ENCODE measurements at places on chromosomes 5 and 9.

GRCh38 chr5:24539613-24540012 is 105.2 kb downstream of the CDH10 start:
- DNase-seq, result peak; percentile 20

DNA sequence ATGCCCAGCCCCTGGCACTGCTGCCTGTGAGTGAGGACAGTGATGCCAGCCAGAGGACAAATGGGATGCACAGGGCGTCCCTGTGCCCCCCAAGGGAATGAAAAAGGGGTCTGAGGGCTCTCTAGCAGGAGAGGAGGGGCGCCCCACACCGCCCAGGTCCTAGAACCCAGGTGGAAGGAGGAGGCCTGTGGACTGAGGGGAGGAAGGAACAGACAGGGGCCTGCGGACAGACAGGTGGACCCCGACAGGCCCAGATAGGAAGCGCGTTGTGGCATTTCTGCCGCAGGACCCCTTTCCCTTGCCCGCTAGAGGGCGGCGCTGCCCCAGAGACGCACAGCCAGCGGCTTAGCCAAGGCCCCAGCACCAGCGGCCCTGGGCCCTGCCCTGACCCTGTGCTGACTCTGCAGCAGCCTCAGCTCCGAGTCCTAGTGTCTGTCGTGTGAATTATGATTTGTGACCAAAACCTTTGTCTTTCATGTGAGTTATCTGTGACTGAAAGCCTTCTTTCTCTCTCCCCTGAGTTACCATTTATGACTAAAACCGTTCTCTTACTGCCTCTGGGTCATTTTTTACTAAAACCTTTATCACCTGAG is 30.7 kb downstream of the TRIP13 start:
- DNase-seq, result no peak

DNA sequence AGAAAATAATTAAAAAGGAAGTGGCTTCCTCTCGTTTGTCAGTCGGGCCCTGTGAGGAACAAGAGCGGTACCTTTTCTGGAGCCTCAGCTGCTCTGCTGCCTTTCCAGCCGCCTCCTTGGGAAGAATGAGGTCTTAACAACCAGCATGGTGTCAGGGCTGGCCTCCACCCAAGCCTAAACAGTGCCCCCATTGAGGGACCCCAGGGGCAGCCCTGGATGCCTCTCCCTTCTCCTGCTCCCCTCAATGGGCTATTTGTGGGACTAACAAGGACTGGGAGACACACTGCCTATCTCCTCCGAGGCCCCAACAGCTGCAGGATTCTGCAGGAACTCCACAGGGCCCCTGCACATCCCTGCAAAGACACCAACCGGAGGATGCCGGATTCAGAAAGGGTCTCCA is 155.4 kb upstream of the MAP3K1 start:
- no peak for DNase-seq

- no peak for DNase-seq
Measured at GRCh38 chr5:15004506-15004905, 132.9 kb upstream of the ANKH start.

DNA sequence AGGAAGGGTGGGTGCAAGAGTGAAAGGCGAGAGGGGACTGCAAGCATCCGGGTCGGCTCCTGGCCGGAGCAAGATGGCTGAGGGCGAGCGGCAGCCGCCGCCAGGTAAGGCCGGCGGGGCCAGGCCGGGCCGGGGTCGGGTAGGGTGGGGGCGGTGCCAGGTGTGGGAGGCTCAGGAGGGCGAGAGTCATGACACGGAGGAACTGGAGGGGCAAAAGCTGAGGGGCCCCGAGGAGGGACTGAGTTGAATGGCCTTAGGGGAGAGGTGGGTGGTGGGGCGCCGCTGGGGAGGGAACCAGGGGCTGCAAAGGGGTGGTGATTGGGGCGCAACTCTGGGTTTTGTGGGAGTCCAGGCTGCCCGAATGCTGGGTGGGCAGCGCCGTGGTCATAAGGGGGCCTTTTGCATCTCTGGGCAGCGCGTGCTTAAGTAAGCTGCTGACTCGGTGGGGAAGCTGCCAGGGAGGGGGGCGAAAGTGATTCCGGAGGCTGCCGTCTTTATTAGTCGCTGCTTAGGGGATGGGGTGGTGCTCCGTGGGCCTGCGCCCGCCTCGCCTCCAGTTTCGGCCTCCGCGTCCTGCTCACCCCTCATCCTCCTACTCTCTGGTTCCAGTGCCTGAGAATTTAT is 425 bp downstream of the PTPA start:
- no peak for DNase-seq

DNA sequence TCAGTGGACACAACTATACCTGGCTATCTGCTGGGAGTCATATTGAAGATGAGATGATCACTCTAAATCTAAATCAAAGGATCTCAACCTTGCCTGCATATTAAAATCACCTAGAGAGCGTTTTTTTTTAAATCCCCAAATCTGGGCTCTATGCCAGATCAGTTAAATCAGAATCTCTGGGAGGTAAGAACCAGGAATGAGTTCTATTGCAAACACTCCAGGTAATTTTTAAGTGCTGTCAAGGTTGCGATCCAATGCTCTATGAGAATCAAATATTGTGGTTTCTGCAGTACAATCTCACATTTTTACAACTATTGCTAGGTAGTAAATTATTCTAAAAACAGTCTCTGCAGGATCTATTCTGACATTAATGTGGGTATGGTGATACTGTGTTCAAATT is 202.3 kb upstream of the OR13F1 start:
- no peak for DNase-seq

DNA sequence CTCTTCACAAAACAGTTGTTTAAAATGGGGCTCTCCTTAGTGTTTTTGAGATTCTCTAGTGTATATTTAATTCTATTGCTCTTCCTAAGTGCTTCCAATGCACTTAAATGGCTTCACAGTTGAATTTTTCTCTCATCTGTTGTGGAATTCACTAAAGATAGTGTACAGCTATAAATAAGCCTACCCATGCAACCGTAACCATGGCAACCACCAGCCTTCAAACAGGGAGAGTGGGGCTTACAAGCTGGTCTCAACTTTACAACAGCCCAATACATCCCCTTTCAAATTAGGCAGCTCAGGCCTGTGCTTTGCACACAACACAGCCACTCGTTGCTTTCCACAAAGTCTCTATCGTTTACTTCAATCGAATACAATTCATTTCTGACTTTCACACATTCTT is 144.0 kb upstream of the PLPPR1 start:
- DNase-seq, result no peak

GRCh38 chr9:22700171-22700570 is 253.5 kb downstream of the DMRTA1 start:
- DNase-seq, result no peak

GRCh38 chr5:147093138-147093537 is 141.7 kb upstream of the STK32A start:
- DNase-seq, result peak; percentile 30

GRCh38 chr5:88661806-88662207 is 221.2 kb downstream of the MEF2C start:
- no peak for DNase-seq

- DNase-seq, result no peak
Measured at GRCh38 chr9:123353041-123353440, 3.0 kb upstream of the CRB2 start.

GRCh38 chr9:121637713-121638220 is 13.7 kb upstream of the DAB2IP start:
- DNase-seq, result peak; percentile 48

DNA sequence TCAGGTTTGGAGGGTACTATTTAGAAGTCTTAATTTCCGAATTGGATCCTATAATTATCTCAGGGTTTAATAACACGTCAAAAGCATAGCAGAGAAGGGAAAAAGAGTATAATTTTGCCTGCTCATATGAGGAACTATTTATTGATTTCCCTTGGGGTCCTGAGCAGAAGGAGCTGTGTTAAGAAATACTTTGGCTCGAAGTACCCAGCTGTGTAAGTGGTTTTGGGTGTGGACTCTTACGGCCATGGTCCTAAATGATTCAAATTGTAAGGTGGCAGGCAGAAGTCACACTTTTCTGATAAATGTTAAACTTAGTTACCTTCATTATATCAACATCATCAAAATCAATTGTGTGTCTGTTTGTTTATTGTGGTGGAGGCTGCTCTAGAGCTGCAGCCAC is 190.4 kb downstream of the MTRR start:
- no peak for DNase-seq

GRCh38 chr5:175603987-175604739 is 53.7 kb upstream of the HRH2 start:
- no peak for DNase-seq

DNA sequence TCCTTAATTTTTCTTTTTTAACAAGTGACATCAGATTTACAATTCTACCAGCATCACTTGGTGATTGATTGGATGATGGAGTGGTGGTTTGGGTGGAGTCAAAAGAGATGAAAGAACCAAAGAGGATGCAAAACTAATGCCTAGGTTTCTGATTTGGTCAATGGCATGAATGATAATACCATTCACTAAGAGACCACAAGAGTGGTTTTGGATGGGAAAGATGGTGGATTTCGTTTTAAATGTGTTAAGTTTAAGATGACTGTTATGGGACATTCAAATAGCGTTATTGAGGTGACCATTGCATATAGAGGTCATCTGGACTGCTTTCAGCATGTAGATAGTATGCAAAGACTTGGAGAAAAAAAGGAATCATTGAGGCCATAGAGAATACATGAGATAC is 3.6 kb downstream of the SMC5 start:
- DNase-seq, result no peak

DNA sequence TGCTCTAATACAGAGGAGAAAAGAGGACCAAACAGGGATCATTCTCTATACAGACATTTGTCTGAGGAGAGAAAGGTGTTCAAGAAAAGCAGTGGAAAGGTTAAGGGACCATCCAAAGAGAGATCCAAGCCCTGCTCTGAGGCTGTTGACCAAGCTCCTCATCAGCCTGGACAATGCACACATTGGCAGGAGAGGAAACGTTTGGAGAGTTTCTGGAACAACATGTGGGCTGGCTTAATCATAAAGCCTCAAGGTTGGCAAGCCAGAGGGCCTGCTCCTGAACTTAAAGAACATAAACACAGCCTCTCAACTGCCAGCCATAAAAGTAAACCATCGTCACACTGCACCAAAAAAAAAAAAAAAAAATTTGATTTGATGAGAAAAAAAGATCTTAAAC is 184.4 kb upstream of the SLC12A2 start:
- no peak for DNase-seq

DNA sequence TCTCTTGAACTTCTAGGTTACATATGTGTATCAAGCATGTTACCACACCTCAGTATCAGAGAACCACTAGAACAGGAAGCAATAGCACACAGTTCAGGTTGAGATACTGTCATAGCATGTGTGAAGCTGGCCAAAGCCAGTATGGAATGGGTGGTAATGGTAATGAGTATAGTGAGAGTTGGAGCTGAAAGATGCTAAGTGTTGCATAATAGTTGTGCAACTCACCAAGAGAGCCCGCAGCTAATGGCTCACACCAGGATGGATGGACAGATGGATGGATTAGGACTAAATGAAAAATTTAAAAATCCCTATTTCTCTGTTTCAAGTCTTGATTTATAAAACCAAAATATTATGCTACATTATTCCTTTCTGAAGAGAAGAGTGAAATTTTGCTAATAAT is 53.4 kb upstream of the KCNN2 start:
- DNase-seq, result no peak

DNA sequence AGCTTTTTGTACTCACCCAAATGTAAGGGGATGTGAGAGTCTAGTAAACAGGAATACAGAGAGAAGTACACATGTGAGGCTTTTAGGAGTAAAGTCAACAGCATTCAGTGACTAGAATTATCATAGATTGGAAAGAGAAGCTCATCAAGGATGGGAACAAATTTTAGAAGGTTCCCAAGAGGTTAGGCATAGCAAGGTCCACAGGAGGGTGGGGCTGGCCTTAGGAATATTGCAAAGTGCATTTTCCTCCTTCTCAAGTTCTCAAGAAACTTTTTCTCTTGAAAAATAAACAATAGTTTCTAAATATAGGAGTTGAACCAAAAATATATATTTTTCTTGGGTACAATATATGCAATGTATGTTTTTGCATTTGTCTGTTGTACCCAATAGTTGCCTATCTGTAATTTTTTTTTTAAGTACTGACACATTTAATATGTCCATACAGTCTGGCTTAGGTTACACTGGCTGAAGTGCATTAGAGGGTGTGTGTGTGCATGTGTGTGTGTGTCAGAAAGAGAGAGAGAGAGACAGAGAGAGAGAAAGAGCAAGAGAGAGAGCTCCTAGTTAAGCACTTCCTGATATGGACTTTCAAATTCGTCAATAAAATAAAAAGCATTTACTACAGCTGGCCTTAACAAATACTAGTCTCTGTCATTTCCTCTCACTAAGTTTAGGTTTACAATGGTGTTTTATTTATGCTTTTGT is 62.2 kb downstream of the SNX18 start:
- DNase-seq, result no peak

GRCh38 chr9:2023532-2023931 is 8.4 kb downstream of the SMARCA2 start:
- no peak for DNase-seq

DNA sequence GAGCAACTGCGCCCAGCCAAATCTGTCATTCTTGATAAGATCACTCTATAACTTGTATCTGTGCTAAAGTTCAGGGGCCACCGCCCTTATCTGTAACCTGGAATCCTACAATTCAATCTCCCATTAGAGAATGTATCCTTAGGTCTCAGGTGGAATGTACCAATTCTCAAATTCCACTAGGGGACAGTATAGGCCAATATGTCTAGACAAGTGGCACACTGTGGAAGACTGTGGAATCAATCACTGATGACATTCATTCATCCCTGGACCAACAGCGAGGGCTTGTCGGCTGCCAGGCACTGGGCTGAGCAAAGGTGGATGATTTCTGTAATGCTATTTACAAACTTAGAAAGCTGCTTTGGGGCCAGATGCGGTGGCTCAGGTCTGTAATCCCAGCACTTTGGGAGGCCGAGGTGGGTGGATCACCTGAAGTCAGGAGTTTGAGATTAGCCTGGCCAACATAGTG is 28.7 kb upstream of the MEGF9 start:
- no peak for DNase-seq

GRCh38 chr9:107636571-107637381 is 147.2 kb upstream of the KLF4 start:
- no peak for DNase-seq

- DNase-seq, result peak; percentile 96
Measured at GRCh38 chr5:77893225-77893860, 117.2 kb upstream of the TBCA start.

DNA sequence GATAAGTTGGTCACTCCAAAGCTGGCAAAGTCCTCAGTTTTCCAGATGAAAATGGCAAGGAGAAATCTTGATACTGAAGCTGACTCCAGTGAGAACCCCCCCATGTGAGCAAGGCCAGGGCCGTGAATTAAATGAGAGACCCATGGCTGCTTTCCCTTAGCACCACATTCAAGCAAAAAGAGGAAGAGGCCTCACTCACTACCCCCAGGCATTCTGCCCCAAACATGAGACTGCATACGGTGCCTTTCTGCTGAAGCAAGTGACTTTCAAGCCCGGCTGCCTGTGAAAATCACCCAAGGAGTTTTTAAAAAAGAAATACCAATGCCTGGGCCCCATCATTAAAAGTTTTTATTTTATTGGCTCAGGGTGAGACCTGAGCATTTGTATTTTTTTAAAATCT is 66.9 kb downstream of the TMEM252 start:
- DNase-seq, result no peak

DNA sequence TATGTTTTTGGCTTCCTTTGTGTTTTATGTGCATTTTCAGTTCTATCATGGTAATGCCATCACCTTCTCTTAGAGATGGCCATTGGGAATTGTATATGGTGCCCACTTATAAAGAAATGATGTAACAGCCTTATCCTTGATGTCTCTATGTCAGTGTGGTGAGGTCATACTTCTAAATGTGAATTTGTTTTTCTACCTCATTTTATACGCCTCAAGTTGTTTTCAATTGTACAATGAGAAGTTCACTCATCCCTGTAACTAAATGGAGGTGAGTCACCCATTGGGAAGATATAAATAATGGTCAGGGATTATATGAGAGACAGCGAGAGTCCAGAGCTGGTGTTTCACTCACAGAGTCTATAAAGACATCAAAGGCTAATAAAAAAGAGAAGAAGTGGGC is 402.4 kb downstream of the AGTPBP1 start:
- DNase-seq, result no peak
